ENCODE measurements at places on chromosomes 2 and 18. TPM values are rescaled to one million over a fixed set of nuclear protein-coding genes. Genes with fewer than 3 reads are reported as not detected.

- H3K4me1 ChIP-seq: peaks cover 23% of the 10 kb centered on the region
- H3K27me3 ChIP-seq: no peaks in the 10 kb centered on the region
- peak overlapping the region; percentile 92 for H3K4me3 ChIP-seq
- H3K36me3 ChIP-seq: no peaks in the 10 kb centered on the region
- no peak for DNase-seq
- H3K27ac ChIP-seq: no peak overlapping the region
These were observed 1.1 kb downstream of the TTL start for GRCh38 chr2:112483042-112483473.

Gene KCNS3
- 0.41 TPM for total RNA-seq

- no peaks in the 10 kb centered on the region for H3K36me3 ChIP-seq
- H3K4me3 ChIP-seq: no peak overlapping the region
- no peaks in the 10 kb centered on the region for H3K27me3 ChIP-seq
- H3K27ac ChIP-seq: no peak overlapping the region
These were observed 151.8 kb downstream of the RDH14 start for GRCh38 chr2:18408638-18409037.

DNA sequence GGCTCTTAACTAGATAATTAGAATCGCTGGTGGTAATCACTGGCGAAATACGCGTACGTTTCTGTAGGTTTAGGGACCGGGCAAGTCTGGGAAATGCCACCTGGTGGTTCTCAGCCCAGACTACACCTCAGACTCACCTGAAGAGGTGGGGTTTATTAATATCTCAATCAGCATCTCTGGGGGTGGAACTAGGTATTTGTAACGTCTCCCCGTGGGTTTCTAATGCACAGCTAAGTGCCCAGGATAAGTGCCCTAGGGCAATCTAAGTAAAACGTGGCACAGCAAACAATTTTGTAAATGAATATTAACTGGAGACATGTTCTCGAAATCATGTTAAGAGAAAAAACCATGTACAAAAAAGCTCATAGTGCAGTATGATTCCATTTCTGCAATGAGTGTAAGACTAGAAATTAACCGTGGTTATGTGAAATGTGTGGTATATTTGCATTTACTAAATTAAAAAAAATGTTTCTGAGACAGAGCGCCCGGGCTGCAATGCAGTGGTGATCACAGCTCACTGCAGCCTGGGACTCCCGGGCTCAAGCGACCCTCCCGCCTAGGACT lies 760 bp upstream of the CNOT11 start:
- no peaks in the 10 kb centered on the region for H3K27me3 ChIP-seq
- peak overlapping the region; percentile 88 for H3K4me3 ChIP-seq
- peaks cover 12% of the 10 kb centered on the region for H3K36me3 ChIP-seq
- peaks cover 30% of the 10 kb centered on the region for H3K4me1 ChIP-seq
- peak overlapping the region; percentile 34 for H3K27ac ChIP-seq

GRCh38 chr2:236636261-236636660 lies 66.6 kb downstream of the ACKR3 start:
- H3K36me3 ChIP-seq: no peaks in the 10 kb centered on the region
- no peak overlapping the region for H3K27ac ChIP-seq
- DNase-seq: no peak
- H3K27me3 ChIP-seq: no peaks in the 10 kb centered on the region

DNA sequence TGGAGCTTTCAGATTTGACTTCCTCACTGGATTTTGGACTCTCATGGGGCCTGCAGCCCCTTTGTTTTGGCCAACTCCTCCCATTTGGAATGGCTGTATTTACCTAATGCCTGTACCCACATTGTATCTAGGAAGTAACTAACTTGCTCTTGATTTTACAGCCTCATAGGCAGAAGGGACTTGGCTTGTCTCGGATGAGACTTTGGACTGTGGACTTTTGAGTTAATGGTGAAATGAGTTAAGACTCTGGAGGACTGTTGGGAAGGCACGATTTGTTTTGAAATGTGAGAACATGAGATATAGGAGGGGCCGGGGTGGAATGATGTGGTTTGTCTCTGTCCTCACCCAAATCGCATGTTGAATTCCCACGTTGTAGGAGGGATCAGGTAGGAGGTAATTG lies 233.4 kb upstream of the GALNT5 start:
- H3K4me3 ChIP-seq: no peak overlapping the region
- H3K4me1 ChIP-seq: no peaks in the 10 kb centered on the region
- H3K27me3 ChIP-seq: no peaks in the 10 kb centered on the region
- H3K27ac ChIP-seq: no peak overlapping the region
- no peak for DNase-seq

DNA sequence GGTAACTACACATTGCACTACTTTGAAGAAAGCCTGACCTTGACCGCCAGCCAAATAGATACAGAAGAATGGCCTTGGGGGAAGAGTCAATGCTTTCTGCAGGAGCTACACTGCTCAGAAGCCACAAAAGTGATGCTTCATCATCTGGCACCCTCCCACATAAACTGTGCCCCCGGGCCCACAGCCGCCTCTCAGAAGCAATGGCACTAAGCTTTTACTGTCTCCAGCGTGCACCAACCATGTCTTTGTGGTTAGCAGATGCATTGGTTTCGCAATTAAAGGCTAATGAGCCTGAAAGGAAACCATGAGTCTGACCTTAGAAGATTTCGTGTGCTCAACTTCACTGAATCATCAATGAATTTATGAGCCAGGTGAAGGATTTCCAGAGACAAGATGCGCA lies 209.4 kb upstream of the TRIB2 start:
- peaks cover 13% of the 10 kb centered on the region for H3K27me3 ChIP-seq
- no peaks in the 10 kb centered on the region for H3K36me3 ChIP-seq
- peaks cover 37% of the 10 kb centered on the region for H3K4me1 ChIP-seq
- no peak overlapping the region for H3K27ac ChIP-seq

Gene GPD2
- 26.8 TPM for total RNA-seq

- H3K4me1 ChIP-seq: peaks cover 3% of the 10 kb centered on the region
- DNase-seq: no peak
- no peak overlapping the region for H3K27ac ChIP-seq
- H3K4me3 ChIP-seq: no peak overlapping the region
These were observed 47.8 kb downstream of the INPP4A start for GRCh38 chr2:98492441-98492840.

- H3K4me3 ChIP-seq: no peak overlapping the region
- H3K36me3 ChIP-seq: no peaks in the 10 kb centered on the region
- DNase-seq: no peak
- H3K27me3 ChIP-seq: no peaks in the 10 kb centered on the region
- peaks cover 9% of the 10 kb centered on the region for H3K4me1 ChIP-seq
These were observed 3.1 kb upstream of the B3GNT2 start for GRCh38 chr2:62192811-62193210.

- no peaks in the 10 kb centered on the region for H3K36me3 ChIP-seq
- H3K27ac ChIP-seq: no peak overlapping the region
- peaks cover 6% of the 10 kb centered on the region for H3K27me3 ChIP-seq
- H3K4me3 ChIP-seq: no peak overlapping the region
- peaks cover 23% of the 10 kb centered on the region for H3K4me1 ChIP-seq
These were observed 151.8 kb downstream of the HDAC4 start for GRCh38 chr2:239249048-239249447.

DNA sequence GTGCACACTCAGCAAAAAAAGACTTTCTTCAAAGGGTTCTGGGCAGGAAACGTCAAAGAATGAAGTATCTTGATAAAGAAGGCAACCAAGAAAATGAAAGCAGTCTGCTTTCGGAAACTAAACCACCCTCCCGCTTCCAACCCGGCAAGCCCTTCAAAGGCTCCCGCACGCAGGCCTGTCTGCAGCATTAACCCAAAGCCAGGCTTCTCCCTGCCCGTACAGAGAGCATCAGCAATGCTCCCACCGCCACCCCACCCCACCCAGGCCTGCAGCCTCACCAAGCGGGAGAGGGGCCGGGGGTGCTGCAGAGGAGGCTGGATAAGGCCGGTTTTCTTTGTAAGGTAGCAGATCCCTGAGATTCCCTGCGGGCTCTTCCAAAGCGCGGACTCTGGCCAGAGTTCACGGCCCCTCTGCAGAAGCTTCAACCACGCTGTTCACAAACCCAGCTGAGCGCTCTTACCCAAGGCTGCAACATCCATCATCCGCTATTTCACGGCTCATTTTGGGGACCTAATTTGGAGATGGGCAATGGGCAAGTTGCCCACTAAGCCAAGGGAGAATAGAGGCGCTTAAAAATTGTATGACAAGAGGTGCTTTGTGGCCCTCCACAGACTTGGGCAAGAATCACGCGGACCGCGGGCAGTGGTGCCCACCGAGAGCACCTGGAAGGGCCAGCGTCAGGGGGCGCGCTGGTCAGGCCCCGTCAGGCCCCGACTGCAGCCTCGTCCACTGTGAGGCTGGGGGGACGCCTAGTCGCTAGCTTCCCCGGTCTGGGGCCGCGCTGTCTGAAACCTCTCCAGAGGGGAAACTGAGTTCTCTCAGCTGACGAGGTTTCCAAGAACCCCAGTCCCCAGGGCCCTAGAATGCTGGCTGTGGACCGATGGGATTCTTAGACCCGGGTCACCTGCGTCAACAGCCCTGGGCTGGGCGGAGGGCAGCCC lies 225.4 kb upstream of the ID2 start:
- no peaks in the 10 kb centered on the region for H3K36me3 ChIP-seq
- no peak overlapping the region for H3K27ac ChIP-seq
- DNase-seq: no peak
- H3K4me3 ChIP-seq: no peak overlapping the region
- peaks cover 85% of the 10 kb centered on the region for H3K27me3 ChIP-seq
- peaks cover 19% of the 10 kb centered on the region for H3K4me1 ChIP-seq

GRCh38 chr18:35808796-35809195 lies 163.7 kb upstream of the RMP24 start:
- H3K27me3 ChIP-seq: no peaks in the 10 kb centered on the region
- no peak overlapping the region for H3K4me3 ChIP-seq
- H3K27ac ChIP-seq: no peak overlapping the region
- H3K36me3 ChIP-seq: no peaks in the 10 kb centered on the region
- DNase-seq: no peak

Gene TNP1
- total RNA-seq: not detected

DNA sequence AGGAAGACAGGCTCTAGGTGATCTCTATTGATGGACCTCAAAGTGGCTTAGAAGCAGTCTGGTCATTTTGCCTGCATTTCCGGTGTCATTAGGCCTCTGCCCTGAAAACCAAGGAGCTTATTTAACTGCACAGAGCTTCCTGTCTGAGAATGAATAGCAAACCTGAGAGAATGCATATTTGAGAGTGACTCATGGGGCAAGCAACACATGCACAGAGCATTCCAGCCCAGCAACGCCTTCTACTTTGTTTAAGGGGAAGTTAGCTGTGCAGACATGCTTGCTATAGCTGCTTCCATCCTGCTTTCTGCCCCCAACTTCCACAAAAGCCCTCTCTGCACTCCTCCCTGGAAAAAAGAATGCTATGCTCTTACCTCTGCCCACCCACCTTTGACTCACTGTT lies 232.8 kb downstream of the GRB14 start:
- H3K36me3 ChIP-seq: no peaks in the 10 kb centered on the region
- H3K4me3 ChIP-seq: no peak overlapping the region
- no peaks in the 10 kb centered on the region for H3K4me1 ChIP-seq
- no peak for DNase-seq
- no peak overlapping the region for H3K27ac ChIP-seq

DNA sequence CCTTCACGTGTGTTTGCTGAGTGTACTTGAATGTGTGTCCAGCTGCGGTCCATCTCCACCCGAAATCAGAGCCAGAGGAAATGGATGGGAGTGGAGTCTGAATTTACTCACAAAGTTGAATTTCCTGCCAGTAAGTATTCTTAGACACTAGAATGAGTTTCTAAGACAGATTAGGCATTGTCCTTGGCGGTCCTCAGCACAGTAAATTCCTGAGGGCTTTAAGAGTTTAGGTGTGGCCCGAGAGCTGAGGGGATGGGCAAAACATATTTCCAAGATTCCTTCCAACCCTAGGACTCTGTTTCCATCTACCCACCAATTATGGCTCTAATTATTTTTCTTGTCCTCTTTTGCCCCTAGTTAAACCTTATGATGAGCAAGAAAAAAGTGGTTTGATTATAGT lies 90.3 kb upstream of the PHLPP1 start:
- no peaks in the 10 kb centered on the region for H3K36me3 ChIP-seq
- no peak for DNase-seq
- H3K27ac ChIP-seq: no peak overlapping the region
- H3K4me1 ChIP-seq: no peaks in the 10 kb centered on the region
- H3K27me3 ChIP-seq: no peaks in the 10 kb centered on the region

DNA sequence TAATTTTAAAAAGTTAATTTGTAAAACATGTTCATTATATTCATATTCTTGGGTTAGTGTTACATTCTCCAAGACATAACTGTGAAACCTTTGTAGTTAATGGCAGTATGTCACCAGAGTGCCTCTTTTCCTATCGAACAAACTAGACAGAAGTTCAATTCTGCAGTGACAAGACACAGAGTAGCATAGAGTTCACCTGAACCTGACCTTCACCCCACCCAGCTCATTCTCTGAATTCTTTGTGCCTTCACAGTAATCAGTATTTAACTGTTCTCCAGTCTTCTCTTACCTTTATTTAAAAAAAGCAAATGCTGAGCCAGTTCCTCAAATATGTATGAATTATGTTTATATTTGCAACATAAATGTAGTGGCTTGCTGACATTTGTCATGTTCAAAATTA lies 52.9 kb upstream of the CHMP1B start:
- no peak for DNase-seq
- H3K27ac ChIP-seq: no peak overlapping the region
- no peak overlapping the region for H3K4me3 ChIP-seq
- H3K36me3 ChIP-seq: no peaks in the 10 kb centered on the region
- no peaks in the 10 kb centered on the region for H3K4me1 ChIP-seq

DNA sequence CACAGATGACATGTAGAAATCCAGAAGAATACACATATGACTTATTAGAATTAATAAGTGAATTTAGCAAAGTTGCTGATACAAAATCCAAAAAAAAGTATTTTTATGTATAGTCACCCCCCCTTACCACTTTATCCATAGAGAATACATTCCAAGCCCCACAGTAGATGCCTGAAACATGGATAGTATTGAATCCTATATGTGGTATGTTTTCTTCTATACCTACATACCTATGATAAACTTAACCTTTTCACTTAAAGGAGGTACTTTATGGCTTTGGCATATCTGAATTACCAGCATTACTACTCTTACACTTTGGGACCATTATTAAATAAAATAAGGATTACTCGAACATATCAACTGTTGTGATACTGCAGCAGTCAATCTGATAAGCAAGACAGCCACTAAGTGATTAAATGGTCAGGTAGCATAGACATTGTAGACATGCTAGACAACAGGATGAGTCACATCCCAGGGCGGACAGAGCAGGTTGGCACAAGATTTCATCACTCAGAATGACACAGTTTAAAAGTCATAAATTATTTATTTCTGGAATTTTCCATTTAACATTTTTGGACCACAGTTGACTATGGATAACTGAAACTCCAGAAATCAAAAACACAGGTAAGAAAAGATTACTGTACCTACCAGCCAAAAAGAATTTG lies 208.2 kb upstream of the CHAC2 start:
- DNase-seq: no peak
- no peak overlapping the region for H3K4me3 ChIP-seq
- H3K36me3 ChIP-seq: no peaks in the 10 kb centered on the region
- no peaks in the 10 kb centered on the region for H3K27me3 ChIP-seq

DNA sequence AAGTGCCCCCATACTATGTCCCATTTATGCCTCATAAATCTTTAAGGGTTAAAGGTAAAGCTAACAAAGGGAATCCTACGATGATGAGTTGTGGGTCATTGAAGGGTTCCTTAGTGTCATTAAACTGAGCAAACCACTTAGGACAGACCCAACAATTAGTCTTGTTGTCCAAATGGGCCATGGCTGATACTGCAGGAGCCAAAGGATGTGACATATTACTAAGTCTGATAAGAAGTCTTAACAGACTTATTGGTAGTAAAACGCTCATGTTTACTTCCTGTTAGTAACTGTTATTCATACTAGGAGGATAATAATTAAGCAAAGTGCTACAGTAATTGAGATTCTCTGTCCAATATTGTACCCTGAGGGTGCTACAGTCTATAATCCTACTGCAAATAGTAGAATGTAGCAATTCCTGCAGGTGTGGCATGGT lies 96.8 kb downstream of the PTPN4 start:
- DNase-seq: no peak
- H3K27ac ChIP-seq: no peak overlapping the region
- H3K4me3 ChIP-seq: no peak overlapping the region
- H3K36me3 ChIP-seq: no peaks in the 10 kb centered on the region
